Activated T-cell treated with anti-CD3 and anti-CD28 coated beads for 24 hours (primary cell): ENCODE measurements at places on chromosomes 7 and 10.

GRCh38 chr10:62746951-62747729, 57.4 kb upstream of the ADO start:
- DNase-seq = no peak

GRCh38 chr7:138821912-138822311, 23.9 kb upstream of the ATP6V0A4 start:
- DNase-seq = no peak

DNA sequence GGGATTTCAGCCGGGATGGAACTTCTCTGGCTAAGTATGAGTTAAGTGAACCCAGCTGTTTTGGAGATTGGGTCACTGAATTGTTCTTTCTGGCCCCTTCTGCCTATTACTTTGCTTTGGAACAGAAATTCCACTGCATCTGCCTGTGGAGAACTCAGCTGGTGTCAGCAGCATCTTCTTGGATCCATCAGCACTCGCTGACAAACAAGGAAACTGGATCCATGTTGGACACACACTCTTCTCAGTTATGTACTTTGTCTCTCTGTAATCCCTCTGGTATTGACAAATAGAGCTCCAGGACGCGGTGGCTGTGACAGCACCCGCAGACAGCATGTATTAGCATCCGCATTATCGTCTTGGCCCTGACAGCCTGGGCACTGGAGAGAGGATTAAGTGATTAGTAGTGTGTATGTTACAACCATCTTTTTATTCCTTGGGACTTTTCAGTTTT, 73.0 kb upstream of the BMPER start:
- DNase-seq = no peak

- DNase-seq = no peak
Observed at GRCh38 chr10:72503241-72503640, 122.6 kb downstream of the MICU1 start.

GRCh38 chr7:157549612-157550299, 213.0 kb downstream of the DNAJB6 start:
- no peak for DNase-seq

GRCh38 chr7:81526971-81527370, 242.9 kb downstream of the HGF start:
- DNase-seq = no peak
